Panc1 (cell line): ENCODE measurements at places on chromosomes 1 and 21.

GRCh38 chr1:207933205-207933800, 22.4 kb upstream of the CD34 start:
- no peak for DNase-seq

GRCh38 chr1:156112276-156113137, 2.0 kb upstream of the LMNA start:
- DNase-seq = no peak

DNA sequence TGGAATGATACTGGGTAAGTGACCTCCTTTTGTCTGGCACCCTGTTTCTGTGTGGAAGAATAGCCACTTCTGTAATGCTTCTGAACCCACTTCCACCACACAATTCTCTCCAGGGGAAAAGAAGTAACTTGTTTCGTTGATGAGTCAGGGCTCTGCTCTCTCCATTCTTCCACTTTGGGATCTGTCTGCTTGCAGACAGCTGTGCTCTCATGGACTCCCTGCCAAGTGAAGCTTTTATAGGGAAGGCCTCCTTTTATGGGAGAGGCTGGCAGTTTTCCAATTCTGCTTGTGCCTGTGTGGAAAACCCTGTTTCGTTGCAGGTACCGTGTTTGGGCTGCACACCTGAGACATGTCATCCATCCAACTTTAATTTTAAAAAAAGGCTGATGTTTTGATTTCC, 130.7 kb downstream of the GIPC2 start:
- DNase-seq = no peak

DNA sequence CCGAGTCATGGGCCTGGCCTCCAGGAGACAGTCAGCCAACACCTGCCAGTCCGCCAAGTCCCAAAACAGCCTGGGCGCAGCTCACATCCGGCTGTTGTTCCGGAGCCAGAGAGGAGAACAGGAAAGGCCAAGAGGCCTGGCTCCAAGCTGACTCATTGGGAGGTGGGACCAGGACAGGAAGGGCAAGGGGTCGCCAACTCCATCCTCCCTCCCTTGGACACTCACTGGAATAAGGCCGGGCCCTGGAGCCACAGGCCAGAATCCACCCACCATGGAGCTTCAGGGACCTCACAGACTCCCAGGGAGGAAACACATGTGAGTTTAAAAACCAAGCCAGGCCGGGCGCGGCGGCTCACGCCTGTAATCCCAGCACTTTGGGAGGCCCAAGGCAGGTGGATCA, 25.1 kb upstream of the CLIC4 start:
- no peak for DNase-seq

- no peak for DNase-seq
Observed at GRCh38 chr1:230141021-230141648, 74.1 kb downstream of the GALNT2 start.

DNA sequence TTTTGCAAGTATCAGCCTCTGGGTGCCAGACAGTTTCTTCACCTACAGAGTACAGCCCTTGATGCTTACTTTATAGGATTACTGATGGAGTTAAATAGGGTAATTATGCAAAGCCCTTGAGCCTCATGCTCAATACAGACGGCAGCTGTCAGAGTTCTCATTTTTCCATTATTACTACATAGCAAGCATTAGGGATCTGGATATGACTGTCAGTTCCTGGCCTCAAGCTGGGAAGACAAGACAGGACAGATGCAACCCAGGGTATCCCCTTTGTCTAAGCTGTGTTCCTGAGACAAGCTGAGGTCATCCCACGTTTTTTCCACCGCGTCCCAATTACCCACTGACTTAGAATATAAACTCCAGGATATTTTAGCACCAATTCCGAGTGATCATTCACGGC, 94.4 kb downstream of the SLC35F3 start:
- DNase-seq = no peak
